Cerebellar cortex (tissue), 1 donor: ENCODE measurements at places on chromosomes 1 and 21.

DNA sequence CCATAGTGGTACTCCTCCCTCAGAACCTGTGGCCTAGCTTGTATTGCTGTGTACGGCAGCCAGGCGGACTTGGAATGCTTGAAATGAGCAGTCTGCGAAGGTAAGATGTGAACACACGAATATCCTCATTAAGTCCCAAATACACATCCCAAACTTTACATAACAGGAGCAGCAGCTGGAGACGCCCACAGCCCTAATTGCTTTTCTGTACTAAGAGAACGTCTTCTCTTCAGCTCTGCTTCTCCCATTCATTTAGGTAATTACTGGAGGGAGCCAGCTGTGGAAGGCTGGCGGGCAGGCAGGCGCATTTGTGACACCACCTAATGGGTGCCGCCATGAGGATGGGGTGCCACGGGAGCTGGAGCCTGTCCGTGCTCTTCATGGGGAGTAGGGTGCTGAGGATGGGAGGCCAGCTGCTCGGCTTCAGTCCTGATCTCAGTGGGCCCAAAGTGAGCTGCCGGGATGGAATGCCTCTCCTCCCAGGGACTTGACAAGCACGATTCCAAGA lies 66.6 kb upstream of the POU3F1 start:
- DNase-seq: no peak

DNA sequence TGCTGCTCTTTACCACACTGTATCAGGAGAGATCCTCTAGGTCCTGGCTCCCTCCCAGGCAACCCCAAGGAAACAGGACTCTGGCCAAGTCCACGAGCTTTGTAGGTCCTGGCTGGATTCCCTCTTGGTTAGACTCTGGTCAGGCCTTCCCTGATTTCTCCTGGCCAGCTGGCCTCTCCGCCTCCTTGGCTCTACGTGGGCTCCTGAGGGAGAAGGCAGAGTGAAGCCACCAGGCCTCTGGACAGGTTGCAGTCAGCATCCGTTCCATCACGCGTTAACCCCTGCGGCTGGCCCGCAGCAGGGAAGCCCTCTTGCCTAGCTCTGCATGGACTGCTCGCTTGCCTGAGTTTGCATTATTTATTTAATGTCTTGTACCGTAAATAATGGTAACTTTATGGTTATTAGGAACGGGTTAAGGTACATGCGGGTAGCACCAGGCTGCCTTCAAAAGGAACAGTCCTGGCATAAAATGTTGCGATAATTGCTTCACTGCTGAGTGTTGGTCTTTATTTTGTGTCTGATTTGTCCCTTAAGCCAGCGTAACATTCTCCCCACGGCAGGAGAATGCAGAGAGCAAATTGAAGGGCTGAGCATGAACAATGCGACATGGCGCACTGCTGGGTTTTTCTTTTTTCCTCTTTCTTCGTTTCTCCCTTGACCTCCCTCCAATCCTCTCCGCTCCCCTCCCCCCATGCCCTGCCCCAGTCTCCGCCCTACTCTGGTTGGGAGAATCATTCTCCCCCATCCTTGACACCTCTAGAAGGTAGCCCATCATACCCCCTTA lies 100.3 kb downstream of the RNF220 start:
- DNase-seq: peak; percentile 87

DNA sequence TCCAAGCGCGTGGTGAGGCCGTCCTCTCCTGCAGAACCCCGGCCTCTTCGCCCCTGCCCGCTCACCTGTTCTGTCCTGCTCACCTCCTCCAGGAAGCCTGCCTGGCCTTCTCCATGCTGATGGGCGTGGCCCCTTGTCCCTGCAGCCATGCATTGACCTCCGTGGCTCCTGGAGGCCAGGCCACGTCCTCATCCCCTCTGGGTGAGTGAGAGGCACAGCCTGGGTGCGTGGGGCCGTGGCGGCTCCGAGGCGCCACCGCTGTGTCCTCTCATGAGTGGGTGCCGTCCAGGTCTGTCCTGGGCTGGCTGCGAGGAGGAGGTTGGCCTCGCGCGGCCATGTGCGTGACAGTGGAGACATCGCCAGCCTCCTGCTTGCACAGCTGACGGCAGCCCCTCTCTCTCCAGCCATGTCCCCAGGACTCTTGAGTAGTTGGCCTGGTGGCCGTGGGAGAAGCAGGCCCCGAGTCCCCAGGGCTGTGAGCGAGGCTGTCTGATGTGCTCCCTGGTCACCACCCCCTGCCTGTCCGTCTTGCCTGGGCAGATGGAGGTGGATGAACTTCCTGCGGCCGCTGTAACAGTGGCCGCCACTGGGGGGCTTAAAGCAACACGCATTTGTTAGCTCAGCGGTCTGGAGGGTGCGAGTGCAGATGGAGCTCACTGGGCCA lies 58.1 kb downstream of the PRKCZ start:
- DNase-seq: peak; percentile 76

DNA sequence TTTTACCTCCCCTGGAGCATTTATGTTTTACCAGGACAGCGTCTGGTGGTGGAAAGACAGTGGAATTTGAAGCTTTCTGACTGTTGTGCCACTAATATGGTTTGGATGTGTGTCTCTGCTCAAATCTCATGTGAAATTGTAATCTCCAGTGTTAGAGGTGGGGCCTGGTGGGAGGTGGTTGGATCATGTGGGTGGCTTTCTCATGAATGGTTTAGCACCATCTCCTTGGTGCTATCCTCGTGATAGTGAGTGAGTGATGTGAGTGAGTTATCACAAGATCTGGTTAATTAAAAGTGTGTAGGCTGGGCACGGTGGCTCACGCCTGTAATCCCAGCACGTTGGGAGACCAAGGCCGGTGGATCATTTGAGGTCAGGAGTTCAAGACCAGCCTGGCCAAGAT lies 23.7 kb downstream of the PHLDA3 start:
- DNase-seq: no peak

GRCh38 chr1:94828251-94828650 lies 8.1 kb downstream of the SLC44A3 start:
- DNase-seq: no peak

- DNase-seq: no peak
These were observed 1596.9 kb downstream of the PLA2G4A start for GRCh38 chr1:188425687-188426086.

DNA sequence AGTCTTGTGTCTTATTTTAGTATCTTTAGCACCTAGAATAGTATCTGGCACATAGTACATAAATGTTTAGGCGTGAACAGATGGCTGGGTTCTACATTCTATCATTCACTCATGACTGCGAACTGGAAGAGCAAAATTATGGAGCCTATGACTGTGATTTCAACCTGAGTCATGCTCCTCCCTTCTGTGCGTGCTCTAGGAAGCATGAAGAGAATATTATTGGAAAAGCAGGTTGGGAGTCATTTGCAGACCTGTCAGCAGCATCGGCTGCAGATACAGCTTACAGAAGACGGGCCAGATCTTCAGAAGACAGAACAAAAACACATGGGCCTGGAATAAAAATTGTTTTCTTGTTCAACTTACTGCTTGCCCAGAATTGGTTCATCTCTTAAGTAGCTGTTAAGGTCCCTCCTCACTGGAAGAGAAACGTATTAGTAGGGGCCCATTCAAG lies 344.0 kb upstream of the USP24 start:
- peak; percentile 80 for DNase-seq

- no peak for DNase-seq
These were observed 244.8 kb downstream of the SMYD3 start for GRCh38 chr1:246262281-246262680.

GRCh38 chr1:42981871-42982270 lies 23.2 kb upstream of the SLC2A1 start:
- no peak for DNase-seq

DNA sequence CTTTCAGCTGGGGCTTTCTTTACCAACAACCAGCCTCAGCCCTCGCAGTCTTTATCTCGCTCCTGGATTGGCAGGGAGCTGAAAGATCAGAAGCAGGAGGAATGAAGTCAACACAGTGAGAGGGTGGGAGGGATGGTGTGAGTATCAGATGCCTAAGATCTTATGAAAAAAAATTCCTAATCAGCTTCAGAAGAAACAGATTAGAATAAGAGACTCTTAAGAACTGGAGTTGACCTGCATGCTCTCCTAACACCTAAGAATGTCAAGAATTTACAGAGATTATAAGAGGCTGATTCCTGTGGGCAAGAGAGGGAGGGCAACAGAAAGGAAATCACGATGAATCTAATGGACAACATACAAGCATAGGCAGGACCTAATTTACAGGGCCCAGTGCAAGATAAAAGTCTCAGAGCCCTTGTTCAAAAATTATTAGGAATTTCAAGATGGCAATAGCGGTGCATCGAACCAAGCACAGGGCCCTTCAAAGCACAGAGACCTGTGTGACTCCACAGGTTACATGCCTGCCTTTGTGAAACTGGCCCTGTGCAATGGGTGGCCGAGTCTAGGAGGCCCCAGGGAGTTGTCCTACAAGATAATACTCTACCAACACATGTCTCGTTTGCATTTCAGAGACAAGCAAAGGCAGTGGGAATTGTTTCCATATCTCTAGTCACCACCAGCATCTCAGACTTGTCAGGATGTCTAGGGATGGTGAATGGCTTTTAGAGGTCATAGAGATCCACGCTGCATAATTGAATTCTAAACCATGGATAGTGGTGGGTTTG lies 65.3 kb upstream of the PPP2R5A start:
- DNase-seq: peak; percentile 22

DNA sequence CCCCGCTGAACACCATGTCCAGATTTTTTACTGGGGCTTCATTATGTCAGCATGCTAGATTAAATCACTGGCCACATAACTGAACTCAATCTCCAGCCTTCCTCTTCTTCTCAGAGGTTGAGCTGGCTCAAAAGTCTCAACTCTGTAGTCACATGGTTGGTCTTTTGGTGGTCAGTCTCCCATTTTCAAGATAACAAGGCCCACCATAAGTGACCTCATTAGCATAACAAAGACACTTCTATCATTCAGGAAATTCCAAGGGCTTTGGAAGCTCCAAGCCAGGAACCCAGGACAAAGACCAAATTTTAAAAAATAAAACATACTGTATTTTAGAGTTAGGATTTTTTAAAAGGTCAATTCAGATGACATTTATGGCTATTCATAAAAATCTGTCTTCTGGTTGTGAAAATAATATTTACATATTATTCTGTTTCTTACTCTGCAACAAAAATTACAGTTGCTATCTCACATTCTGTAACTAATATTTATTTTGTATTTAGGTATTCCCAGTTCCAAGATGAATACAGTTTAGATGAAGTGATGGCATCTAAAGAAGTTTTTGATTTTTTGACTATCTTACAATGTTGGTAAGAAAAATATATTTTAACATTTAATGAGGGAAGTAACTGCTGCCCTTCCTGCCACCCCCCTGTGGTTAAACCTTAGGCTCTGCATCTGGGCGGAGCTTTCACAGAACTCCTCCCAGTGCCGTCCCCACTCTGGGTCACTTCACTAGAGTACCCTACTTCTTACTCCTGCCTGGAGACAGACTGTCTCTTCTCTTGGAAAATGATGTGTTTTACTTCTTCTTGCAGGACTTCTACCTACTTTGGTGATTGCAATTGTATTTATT lies 49.3 kb downstream of the SCP2 start:
- DNase-seq: no peak
